ENCODE measurements at places on chromosomes 2 and 18.

GRCh38 chr2:42128721-42129486, 40.2 kb upstream of the EML4 start:
- no peaks in the 10 kb centered on the region for H3K36me3 ChIP-seq
- H3K27ac ChIP-seq, result peak overlapping the region; percentile 52
- H3K4me3 ChIP-seq, result no peak overlapping the region
- peaks cover 92% of the 10 kb centered on the region for H3K4me1 ChIP-seq

- no peak for DNase-seq
- H3K36me3 ChIP-seq, result peaks cover 40% of the 10 kb centered on the region
- H3K4me3 ChIP-seq, result no peak overlapping the region
- no peak overlapping the region for H3K27ac ChIP-seq
- H3K27me3 ChIP-seq, result no peaks in the 10 kb centered on the region
- peaks cover 22% of the 10 kb centered on the region for H3K4me1 ChIP-seq
Observed at GRCh38 chr2:74495440-74495839, 4.0 kb downstream of the LBX2 start.

DNA sequence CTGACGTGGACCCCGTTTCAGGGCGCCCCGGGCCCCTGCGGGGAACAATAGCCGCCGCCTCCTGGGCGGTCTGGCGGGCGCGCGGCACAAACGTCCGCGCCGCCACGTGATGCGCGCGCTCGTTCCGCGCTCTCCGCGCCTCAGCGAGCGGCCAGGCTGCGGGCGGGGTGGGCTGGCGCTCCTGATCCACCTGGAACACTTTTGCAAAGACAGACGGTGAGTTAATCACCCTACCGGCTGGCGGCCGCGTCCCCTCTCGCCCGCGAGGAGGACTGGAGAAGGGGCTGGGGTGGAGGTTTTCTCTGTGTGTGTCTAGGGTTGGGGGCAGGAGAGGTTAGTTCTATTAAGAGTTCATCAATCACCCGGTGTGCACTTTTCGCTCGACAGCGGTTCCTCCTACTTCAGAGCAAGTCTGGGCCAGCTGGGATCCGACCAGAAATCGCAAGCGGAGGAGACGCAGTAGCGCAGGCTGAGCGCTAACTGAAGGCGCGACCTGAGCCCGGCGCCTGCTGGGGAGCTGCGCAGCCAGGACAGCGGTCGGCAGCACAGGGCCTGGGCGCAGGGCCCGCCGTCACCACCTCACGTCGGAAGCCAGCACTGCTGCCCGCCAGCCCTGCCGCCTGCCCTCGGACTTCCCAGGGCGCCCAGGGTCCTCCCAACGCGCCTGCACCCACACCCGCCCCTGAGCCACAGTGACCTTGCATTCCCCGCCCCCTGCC, 10.3 kb upstream of the HOXD1 start:
- peaks cover 24% of the 10 kb centered on the region for H3K27me3 ChIP-seq
- H3K4me3 ChIP-seq, result no peak overlapping the region

DNA sequence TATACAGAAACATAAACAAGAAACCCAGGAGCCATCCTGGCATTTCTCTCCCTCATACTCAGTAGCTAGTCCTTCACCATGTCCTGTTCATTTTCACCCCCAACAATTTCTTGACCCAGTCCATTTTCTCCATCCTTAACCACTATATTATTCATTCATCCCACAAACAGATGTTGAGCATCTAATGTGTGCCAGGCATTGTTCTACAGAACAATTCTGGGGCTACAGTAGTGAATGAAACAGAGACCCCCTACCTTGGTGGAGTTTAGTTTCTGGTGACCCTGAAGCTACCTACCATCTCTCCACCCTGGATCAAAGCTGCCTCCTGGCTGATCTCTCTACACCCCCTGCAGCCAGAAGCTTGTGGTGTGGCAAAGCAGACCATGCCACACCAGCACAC, 27.5 kb upstream of the BZW1 start:
- no peak overlapping the region for H3K4me3 ChIP-seq
- H3K36me3 ChIP-seq, result no peaks in the 10 kb centered on the region
- H3K4me1 ChIP-seq, result no peaks in the 10 kb centered on the region
- DNase-seq, result no peak
- H3K27me3 ChIP-seq, result peaks cover 18% of the 10 kb centered on the region
- no peak overlapping the region for H3K27ac ChIP-seq

GRCh38 chr2:197031803-197032202, 105.3 kb upstream of the PGAP1 start:
- H3K27ac ChIP-seq, result peak overlapping the region; percentile 64
- no peaks in the 10 kb centered on the region for H3K36me3 ChIP-seq
- H3K4me3 ChIP-seq, result no peak overlapping the region
- peaks cover 67% of the 10 kb centered on the region for H3K4me1 ChIP-seq

DNA sequence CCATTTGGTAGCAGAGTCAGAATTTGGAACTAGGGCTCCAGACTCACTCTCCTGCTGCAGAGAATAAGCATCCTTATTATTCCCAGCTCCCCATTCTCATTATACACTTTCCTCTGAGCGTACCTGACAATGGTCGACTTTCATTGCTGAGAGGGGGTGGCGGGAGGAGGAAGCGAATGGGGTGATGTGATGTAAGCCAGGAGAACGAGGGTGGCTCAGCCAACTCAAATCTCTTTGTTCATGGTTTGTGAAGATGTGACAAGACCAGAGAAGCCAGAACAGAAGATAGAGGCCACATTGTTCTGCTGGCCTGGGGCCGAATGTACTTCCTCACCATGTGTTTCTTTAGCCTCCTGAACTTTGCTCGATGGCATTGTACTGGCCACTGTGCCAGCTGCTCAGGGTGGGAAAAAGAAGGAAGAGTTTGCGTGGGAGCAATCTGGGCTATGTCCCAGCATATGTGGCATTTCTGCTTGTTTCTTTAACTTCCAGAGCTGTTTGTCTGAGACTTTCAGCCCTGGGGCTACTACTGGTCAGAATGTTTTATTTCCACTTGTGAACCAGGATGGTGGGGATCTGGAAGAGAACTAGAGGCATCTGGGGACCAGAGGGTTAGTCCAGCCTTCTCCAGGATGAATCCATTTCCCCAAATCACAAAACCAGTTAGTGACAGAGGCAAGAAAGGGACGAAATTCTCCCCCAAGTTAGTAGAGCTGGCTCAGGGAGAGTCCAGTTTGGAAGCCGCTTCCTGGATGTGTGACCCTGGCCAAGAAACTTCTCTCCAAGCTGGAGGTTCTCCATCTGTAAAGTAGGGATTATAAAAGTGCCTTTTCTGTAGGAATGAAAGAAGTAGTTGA, 62.6 kb downstream of the MOGAT1 start:
- no peak overlapping the region for H3K27ac ChIP-seq
- no peak overlapping the region for H3K4me3 ChIP-seq
- H3K4me1 ChIP-seq, result peaks cover 12% of the 10 kb centered on the region

DNA sequence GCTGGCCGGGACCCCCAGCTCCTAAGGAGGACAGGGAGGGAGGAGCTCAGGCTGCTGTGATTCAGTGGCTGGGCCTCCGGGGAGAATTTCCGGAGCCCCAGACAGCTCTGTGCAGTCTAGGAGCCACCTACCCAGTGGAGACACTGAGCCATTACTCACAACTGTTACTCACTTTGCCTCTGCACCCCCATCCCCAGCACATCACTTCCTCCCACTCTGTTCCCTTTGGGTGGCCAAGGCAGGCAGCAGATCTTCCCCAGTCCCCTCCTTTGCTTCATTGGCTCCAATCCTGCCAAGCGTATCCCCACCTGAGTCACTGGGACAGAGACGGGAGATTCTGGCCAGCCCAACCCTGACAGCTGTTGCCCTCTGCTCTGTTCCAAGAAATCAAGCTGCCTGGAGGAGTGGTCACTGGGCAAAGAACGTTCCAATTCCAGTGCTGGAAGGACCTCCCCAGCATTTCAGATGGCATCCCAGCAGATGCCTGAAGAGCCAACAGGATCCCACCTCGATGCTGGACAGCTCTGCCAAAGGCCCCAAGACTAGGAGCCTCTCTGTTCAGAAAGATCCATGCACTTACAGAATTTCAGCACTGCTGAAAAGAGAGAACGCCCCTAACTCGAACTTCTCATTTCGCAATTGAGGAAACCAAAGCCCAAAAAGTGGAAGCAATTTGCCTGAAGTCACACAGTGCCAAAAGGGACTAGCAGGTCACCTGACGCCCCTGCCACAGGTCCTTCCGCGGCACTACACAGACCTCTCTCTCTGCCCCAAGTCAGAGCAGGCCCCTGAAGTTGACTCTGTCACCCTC, 68.3 kb downstream of the TNS1 start:
- H3K4me1 ChIP-seq, result no peaks in the 10 kb centered on the region
- H3K36me3 ChIP-seq, result no peaks in the 10 kb centered on the region
- H3K27ac ChIP-seq, result no peak overlapping the region

- no peak for DNase-seq
- no peaks in the 10 kb centered on the region for H3K4me1 ChIP-seq
- H3K4me3 ChIP-seq, result no peak overlapping the region
- H3K27me3 ChIP-seq, result no peaks in the 10 kb centered on the region
- no peaks in the 10 kb centered on the region for H3K36me3 ChIP-seq
Observed at GRCh38 chr2:146918280-146918679, 926.5 kb upstream of the ACVR2A start.

GRCh38 chr2:72722492-72723070, 103.3 kb downstream of the EXOC6B start:
- no peak overlapping the region for H3K4me3 ChIP-seq
- H3K27me3 ChIP-seq, result no peaks in the 10 kb centered on the region
- no peak for DNase-seq
- no peaks in the 10 kb centered on the region for H3K36me3 ChIP-seq
- H3K27ac ChIP-seq, result no peak overlapping the region

DNA sequence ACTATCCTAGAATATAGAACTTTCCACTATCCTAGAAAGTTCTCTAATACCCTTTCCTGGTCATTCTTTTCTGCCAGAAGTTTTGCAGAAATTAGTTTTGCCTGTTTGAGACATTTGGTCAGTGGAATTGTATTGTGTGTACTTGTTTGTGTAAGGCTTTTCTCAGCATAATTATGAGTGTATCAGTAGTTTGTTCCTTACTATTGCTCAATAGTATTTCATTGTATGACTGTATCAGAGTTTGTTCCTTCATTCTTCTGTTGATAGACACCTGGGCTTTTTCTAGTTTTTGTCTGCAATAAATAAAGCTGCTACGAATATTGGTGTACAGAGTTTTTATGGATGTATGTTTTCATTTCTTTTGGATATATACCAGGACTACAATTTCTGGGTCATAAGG, 27.2 kb downstream of the CCDC138 start:
- no peak overlapping the region for H3K4me3 ChIP-seq
- no peak overlapping the region for H3K27ac ChIP-seq
- no peaks in the 10 kb centered on the region for H3K4me1 ChIP-seq
- DNase-seq, result no peak
- no peaks in the 10 kb centered on the region for H3K27me3 ChIP-seq

DNA sequence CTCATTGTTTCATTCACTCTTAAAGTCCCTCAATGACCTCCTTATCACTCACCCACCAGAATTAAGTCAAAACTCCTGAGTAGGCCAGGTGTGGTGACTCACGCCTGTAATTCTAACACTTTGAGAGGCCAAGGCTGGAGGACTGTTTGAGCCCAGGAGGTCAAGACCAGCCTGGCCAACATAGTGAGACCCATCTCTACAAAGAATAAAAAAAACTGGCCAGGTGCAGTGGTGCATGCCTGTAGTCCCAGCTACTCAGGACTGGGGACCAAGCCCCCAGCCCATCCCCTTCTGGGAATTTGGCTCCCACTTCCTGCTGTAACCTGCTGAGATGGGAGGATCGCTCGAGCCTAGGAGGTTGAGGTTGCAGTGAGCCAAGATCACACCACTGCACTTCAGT, 28.9 kb downstream of the TMEM247 start:
- no peak overlapping the region for H3K4me3 ChIP-seq
- no peaks in the 10 kb centered on the region for H3K4me1 ChIP-seq
- DNase-seq, result no peak
- no peaks in the 10 kb centered on the region for H3K36me3 ChIP-seq
- H3K27me3 ChIP-seq, result no peaks in the 10 kb centered on the region
- H3K27ac ChIP-seq, result no peak overlapping the region

DNA sequence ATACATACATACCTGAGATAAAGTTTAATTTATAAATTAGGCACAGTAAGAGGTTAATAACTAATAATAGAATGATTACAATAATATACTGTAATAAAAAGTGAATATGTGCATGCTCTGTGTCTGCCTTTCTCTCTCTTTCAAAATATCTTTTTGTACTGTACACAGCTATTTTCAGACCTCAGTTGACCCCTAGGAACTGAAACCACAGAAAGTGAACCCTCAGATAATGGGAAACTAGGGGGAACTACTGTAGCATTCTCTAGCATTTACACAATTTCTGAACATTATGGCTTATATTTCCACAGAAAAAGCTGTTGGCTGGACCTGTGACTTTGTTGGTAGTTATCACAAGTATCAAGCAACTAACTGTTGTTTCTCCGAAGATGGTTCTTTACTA, 25.9 kb downstream of the WDR75 start:
- no peak overlapping the region for H3K27ac ChIP-seq
- no peaks in the 10 kb centered on the region for H3K27me3 ChIP-seq
- H3K4me1 ChIP-seq, result no peaks in the 10 kb centered on the region
- peaks cover 97% of the 10 kb centered on the region for H3K36me3 ChIP-seq

DNA sequence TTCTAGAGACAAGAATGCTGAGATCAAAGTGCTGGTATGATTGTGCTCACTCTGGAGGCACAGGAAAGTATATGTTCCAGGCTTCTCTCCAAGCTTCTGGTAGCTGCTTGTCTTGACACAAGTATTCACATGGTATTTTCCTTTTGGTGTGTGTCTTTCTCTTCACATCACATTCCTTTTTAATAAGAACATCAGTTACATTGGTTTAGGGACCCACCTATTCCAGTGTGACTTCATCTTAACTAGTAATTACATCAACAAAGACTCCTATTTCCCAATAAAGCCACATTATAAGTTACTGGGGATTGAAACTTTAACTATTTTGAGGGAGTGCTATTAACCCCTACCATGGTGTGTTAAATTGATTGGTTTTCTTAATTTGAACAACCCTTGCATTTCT, 119.1 kb downstream of the FSIP2 start:
- no peaks in the 10 kb centered on the region for H3K4me1 ChIP-seq
- no peak overlapping the region for H3K4me3 ChIP-seq
- no peak overlapping the region for H3K27ac ChIP-seq
- no peaks in the 10 kb centered on the region for H3K36me3 ChIP-seq

DNA sequence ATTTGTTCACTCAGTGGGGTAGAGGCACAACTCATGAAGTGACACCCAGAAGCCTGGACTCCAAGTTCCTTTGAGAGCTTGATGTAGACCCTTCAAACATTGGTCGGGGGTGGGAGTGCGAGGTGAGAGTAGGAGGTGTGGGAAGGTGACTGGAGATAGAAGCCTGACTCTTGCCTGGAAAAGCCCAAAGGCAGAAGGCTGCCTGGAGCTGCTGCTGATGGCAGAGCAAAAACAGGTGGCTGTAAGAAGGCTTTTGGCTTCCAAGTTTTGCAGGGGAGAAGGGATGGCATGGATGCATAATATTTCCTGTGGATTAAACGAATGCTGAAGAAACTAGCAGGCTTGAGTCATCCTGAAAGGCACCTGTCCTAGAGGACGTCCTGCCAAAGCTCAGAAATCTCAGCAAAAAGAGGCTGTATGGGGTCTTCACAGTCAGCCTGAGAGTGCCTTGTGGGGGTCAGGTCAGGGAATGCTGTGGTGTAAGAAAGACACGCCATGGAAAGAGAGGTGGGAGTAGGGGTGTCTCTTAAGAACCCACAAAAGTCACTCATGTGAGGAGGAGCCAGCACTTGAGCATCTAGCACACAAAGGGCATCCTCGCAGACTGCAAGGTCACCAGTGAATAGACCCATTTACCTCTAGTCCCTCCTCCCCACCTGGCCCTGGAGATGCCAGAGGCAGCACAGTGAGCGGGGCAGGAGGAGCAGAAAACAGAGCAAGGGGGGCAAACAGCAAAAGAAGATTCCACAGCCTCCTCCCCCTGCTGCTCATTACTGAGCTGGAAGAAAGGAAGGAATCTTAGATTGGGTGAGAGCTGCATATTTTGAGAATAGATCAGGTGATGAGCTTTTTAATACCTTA, 37.5 kb downstream of the FASTKD2 start:
- no peaks in the 10 kb centered on the region for H3K36me3 ChIP-seq
- no peak overlapping the region for H3K4me3 ChIP-seq
- H3K4me1 ChIP-seq, result no peaks in the 10 kb centered on the region
- no peaks in the 10 kb centered on the region for H3K27me3 ChIP-seq
- no peak overlapping the region for H3K27ac ChIP-seq
